Fibroblast of mammary gland (primary cell): ENCODE measurements at places on chromosomes 6 and 20.

- no peak for DNase-seq
These were observed 63.5 kb upstream of the VSTM2L start for GRCh38 chr20:37839432-37839827.

- no peak for DNase-seq
These were observed 45.7 kb downstream of the PREP start for GRCh38 chr6:105357165-105357564.

DNA sequence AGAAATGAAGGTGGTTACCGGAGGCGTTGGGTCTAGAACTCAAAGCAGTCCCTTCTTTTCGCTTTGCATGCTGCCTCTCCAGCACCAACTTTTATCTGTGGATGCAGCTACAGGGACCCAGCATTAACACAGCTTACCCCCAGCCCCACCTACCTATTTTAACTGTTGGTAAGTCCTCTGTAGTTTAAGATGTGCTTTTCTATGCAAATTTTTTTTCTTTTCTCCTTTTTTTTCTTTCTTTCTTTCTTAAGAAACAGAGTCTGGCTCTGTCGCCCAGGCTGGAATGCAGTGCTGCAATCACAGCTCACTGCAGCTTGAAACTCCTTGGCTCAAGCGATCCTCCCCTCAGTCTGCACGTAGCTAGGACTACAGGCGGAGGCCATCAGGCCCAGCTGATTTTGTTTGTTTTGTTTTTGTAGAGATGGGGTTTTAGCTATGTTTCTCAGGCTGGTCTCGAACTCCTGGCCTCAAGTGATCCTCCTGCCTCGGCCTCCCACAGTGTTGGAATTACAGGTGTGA is 6.5 kb upstream of the USP45 start:
- DNase-seq = peak; percentile 53

- DNase-seq = no peak
These were observed 200.0 kb upstream of the SULF2 start for GRCh38 chr20:47985092-47985850.

- DNase-seq = no peak
These were observed 35.4 kb downstream of the TMX4 start for GRCh38 chr20:7984192-7984591.

DNA sequence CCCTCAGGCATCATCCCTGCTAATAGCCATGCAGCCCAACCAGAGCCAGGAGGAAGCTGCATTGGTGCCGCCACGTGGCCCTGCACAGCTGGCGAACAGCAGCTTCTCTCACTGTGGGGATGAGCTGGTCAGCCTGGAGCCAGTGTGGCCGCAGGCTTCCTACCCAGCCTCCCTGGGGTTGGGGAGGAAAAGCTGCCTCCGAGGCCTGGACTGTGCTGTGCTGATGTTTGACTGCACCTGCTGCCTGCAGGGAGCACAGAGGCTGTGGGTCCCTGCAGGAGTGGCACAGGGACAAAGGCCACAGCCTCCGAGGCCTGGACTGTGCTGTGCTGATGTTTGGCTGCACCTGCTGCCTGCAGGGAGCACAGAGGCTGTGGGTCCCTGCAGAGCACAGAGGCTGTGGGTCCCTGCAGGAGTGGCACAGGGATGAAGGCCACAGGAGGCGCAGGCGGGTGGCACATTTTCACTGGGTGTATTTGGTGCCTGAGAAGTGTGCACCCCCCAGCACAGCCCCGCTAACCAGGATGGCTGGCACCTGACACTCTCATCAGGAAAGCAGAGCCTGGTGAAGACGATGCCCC is 83.9 kb downstream of the DLL1 start:
- DNase-seq = no peak

- DNase-seq = no peak
These were observed 43.8 kb upstream of the XRN2 start for GRCh38 chr20:21259346-21259745.

DNA sequence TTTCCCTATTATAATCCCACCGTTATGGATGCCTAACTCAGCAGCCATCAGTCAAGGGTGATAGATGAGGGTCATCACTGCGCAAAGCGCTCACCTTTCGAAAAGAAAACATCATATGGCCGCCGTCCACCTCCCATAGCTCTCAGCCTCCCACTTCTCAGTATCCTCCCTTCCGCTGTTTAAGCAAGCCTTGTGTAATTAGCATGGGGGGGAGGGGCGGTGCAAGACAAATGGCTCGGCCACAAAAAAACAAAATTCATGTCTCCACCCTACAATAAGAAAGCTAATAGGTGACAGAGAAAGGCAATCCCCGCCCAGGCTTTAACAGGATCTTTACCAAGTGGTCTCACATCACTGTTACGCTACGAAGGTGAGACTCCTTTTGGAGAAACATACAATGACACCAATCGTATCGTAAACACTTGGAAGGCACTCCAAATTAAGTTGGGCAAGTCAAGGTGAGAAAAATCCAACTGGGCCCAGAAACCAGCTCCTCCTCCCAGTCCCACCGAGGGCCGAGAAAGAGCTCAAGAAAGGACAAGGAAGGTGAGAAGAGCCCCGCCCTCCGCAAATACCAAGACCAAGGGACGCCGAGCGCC is 645 bp downstream of the DDX39B start:
- peak; percentile 60 for DNase-seq

GRCh38 chr6:152554851-152555250 is 82.3 kb downstream of the SYNE1 start:
- DNase-seq = no peak

GRCh38 chr6:3405679-3406078 is 51.2 kb downstream of the SLC22A23 start:
- peak; percentile 88 for DNase-seq
